Activated T-helper 1 cell treated with anti-CD3 and anti-CD28 coated beads, Interleukin-12 subunit alpha, Interleukin-12 subunit beta, Interleukin-2, Interleukin-4 antibody, amounts not matched to agents 30 ng/mL and 10 ng/mL and 1 ng/mL, durations not matched to agents 14 hours and 24 hours and 36 hours (primary cell): ENCODE measurements at places on chromosomes 6 and 20.

DNA sequence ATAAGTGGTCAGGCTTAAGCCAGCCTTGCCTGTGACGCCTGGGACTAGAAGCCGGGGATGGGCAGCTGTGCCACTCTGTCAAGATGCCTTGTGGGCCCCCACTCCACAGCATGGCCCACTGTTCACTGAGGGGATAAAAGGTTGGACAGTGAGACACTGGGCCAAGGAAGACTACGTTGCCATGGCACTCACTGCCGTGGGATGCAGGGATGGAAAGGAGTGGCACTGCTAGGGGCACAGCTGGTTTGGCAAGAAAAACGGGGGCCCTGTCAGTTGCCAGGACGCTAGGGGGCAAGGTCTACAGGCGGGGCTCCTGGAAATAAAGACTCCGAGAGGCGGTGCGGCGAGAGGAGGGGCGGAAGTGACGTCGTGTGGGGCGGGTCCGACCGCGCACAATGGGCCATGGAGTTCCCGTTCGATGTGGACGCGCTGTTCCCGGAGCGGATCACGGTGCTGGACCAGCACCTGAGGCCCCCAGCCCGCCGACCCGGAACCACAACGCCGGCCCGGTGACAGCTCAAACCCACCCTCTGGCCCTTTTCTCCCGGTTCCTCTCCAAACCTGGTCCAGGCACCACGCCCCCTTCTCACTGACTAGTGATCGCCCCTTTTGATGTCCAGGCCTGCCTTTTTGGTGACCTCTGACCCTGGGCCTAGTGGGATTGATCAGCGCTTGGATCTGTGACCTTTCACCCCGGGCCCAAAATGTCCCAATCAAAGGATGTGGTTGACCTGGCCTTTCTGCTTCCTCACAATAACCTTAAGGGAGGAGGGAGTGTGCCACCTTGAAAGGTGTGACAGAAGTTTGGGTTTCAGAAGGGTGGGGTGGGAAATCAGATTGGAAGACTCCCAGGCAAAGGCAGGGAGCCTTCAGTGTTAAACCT lies at the start of gene ATAT1:
ATAT1 (plus strand) TSS at position 391 of the 883 bp plus-strand sequence.
- H3K36me3 ChIP-seq: peaks cover 33% of the 10 kb centered on the region
- H3K4me1 ChIP-seq: peaks cover 27% of the 10 kb centered on the region
- peak within 1 kb of the TSS; percentile 91 for H3K4me3 ChIP-seq
- H3K27ac ChIP-seq: peak within 1 kb of the TSS; percentile 95
- DNase-seq: peak; percentile 84
- no peaks in the 10 kb centered on the region for H3K27me3 ChIP-seq

DNA sequence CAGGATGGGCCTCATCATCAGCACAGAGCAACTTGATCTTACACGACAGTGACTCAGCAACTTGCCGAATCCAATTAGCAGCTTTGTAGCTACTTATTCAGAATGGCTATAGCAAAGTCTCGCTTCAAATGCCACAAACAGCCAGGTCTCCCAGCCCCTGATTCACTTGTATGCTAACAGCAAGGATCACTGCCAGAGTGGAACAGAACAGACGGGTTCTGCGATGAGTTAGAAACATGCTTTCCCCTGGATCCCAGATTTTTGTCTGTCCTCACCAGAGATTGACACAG lies 254.4 kb downstream of the NRN1 start:
- peaks cover 11% of the 10 kb centered on the region for H3K36me3 ChIP-seq
- H3K4me3 ChIP-seq: no peak overlapping the region
- H3K4me1 ChIP-seq: no peaks in the 10 kb centered on the region
- H3K27me3 ChIP-seq: no peaks in the 10 kb centered on the region
- H3K27ac ChIP-seq: no peak overlapping the region

- no peak for DNase-seq
- no peak overlapping the region for H3K4me3 ChIP-seq
- H3K27ac ChIP-seq: no peak overlapping the region
- no peaks in the 10 kb centered on the region for H3K27me3 ChIP-seq
These were observed 341.0 kb upstream of the OPRM1 start for GRCh38 chr6:153698001-153698400.

DNA sequence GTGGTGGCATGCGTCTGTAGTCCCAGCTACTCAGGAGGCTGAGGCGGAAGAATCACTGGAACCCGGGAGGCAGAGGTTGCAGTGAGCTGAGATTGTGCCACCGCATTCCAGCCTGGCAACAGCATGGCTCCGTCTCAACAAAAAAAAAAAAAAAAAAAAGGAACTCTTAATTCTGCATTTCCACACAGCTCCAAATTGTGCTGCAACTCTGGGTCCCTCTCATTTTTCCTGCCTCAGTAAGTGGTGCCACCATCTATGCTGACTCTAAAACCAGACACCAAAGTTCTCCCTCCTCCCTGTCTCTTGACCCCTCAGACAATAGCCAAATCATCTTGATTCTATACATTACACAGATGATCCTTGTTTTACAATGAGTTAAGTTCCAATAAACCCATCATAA lies 133.9 kb downstream of the BTBD9 start:
- no peak overlapping the region for H3K4me3 ChIP-seq
- no peak for DNase-seq
- H3K4me1 ChIP-seq: no peaks in the 10 kb centered on the region
